CD4-positive, alpha-beta T cell treated with Interleukin-17A for 1 hour (primary cell): ENCODE measurements at places on chromosomes 4 and X.

GRCh38 chr4:3878678-3879077, 112.5 kb downstream of the ADRA2C start:
- DNase-seq: no peak

DNA sequence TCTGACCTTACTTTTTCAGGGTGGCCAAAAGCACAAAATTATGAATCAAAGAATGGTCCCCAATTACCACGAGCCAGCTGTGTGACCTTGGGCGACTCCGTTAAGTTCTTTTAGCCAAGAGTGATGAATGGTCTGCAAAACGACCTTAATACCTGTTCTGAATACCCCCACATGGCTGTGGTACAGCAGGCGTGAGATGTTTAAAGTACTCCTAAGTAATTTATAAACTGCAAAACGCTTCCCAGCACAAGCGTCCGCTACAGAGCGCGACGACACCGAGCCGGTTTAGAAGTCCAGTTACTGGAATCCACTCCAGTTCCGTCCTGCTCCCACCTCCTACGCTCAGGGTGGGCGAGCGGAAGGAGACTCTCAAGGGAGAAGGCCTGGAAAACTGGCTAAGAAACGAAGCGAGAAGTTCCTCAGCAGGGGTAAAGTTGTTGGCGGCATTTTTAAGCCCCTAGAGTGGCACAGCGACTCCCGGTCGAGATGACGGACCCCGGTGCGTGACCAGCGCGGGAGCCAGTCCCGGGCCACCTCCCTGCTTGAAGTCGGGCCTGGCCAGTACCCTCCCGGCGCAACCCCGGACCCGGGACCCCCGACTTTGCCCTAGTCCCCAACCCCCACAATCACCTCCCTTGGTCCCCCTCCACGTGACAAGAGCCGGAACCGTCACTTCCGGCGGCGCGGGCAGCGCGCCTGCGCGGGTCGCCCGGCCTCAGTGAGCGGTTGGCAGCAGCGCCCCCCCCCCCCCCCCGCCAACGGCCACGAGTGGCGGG, 659 bp upstream of the BMP2K start:
- DNase-seq: peak; percentile 90

DNA sequence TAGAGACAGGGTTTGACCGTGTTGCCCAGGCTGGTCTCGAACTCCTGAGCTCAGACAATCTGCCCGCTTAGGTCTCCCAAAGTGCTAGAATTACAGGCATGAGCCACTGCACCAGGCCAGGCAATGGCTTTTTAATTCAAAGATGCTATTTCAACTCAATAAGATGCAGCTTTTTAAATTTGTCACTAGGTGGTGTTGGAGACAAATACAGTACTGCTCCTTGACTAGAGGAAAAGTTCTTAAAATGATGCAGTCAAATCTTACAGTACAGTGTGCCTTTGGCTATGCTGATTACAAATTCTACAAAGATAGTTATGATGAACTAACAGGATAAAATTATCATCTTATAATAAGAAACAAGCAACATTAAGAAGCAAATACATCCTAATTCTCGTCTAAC, 441.1 kb downstream of the KCNIP4 start:
- no peak for DNase-seq

DNA sequence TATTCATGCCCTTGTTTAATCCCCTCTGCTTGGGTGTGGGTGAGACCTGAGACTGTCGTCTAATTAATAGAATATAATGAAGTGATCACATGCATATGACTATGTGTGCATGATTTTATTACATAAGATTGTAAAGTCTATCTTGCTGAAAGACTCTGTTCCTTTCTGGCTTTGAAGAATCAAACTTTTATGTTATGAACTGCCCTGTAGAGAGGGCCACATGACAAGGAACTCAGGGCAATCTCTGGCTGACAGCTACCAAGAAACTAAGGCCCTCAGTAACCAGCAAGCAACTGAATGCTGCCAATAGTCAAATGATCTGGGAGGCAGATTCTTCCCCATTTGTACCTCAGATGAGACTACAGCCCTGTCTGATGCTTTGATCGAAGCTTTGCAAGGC, 13.5 kb downstream of the TSPAN7 start:
- DNase-seq: no peak

DNA sequence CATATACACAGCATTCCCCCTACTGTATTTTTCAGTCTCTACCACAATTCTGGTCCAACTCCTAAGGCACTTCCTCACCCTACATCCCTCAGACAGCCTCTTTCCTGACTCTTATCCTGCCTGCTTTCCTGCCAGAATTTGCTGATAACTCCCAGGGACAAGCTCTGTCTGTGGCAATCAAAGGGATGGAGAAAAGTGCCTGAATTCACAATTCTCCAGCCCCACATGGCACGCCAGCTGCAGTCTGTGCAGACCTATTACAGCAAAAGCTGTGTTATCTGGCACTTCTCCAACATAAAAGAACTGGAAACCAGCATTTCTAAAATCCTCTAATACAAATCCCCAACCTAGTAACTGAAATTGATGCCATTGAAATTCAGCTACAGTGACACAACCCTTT, 404.8 kb downstream of the KLHL13 start:
- DNase-seq: no peak

DNA sequence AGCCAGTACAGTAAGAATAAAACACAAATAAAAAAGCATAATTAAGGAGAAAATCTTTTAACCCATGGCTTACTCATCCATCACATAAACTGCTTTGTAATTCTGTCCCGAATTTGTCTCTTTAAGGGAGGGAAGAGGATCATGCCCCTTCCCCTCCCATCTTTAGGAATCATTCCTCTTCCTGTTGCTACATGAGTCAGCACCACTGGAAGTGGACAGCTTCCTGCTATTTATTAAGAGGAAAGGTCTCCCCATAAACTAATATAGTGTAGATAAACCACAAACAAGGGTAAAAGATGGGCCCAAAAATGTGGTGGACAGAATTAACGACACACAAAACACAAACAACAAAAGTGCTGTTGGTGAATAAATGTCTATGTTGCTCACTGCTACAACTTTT, 75.8 kb downstream of the PPP3CA start:
- no peak for DNase-seq

DNA sequence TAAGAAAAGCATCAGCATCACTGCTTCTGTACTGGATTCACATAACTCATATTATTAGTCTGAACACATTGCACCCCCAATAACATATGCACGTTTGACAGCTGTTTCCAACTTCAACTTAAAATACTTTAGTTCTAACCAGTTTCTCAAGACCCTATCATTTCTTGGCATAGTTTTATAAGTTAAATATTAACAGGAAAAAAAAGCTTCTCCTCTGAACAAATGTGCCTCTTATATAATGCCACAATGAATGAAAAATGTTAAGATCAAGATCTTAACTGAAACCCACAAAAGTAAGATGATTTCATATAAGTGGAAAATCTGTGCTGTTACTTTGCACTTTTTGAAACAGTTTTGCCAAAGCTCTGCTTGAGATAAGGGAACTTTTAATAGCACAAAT, 652.8 kb upstream of the FAM241A start:
- no peak for DNase-seq

DNA sequence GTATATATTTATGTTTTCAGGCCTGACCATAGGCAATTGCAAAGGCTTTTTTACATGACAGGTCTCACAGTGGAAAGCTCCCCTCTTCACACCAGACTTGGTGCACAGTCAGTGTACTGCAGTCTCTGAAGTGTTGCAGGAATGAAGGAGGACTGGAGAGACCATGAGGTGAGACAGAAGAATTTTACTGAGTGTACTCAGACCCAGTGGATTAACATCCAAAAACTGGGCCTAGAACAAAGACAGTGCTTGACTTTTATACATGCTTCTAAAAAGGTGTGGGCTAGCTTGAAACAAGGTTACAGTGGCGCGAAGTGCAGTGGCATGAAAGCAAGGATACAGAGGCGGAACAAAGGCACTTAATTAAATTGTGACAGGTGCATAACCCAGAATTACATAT, 822.9 kb downstream of the RAPGEF2 start:
- no peak for DNase-seq

GRCh38 chrX:18899796-18900380, 84.0 kb downstream of the PHKA2 start:
- DNase-seq: no peak

DNA sequence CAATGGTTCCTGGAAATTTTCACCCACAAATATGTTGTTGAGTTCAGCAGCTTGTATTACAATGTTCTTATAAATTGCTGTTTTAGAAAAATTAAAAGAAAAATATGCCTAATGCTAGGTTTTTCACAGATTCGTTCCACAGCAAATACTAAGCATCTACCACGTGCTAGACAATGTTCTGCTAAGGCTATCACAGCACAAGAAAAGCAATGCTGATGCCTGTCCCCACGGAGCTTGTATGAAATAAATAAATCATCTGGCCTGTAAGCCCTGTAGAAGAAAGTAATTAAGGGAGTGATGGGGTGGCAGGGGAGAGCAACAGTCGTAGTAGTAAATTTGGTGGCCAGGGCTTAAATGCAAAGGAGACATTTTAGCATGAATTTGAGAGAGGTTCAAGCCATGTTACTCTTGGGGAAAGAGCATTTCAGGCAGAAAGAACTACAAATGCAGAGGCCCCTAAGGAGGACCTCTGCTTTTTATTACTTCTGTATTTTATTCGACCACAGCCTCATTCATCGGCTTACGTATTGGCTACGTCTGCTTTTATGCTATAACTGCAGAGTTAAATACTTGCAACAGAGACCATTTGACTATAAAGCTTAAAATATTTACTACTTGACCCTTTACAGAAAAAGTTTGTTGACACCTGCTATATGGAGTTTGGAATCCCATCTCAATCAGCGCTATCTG, 36.3 kb downstream of the ARAP2 start:
- DNase-seq: no peak

DNA sequence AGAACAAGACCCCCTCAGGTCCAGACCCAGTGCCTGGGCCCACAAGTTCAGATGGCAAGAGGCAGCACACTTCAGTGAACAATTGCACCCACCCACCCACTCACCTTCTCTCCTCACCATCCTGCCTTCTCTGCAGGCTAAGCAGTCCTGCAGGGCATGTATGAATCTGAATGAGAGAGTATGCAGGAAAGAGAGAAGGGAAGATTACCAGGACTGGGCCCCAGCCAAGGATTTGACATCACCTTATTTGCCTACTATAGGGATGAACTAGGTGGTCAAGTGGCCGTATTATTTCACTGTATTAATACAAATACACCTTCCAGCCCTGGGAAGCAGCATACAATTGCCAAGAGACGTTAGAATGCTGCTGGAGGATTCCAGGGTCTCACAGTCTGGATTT, 2.1 kb upstream of the ZNF141 start:
- no peak for DNase-seq

GRCh38 chr4:727576-727975, 21.9 kb downstream of the PCGF3 start:
- DNase-seq: no peak

GRCh38 chrX:41963348-41963747, 40.0 kb upstream of the CASK start:
- DNase-seq: no peak

- peak; percentile 55 for DNase-seq
These were observed 607.1 kb upstream of the DIPK2B start for GRCh38 chrX:45807572-45808425.

DNA sequence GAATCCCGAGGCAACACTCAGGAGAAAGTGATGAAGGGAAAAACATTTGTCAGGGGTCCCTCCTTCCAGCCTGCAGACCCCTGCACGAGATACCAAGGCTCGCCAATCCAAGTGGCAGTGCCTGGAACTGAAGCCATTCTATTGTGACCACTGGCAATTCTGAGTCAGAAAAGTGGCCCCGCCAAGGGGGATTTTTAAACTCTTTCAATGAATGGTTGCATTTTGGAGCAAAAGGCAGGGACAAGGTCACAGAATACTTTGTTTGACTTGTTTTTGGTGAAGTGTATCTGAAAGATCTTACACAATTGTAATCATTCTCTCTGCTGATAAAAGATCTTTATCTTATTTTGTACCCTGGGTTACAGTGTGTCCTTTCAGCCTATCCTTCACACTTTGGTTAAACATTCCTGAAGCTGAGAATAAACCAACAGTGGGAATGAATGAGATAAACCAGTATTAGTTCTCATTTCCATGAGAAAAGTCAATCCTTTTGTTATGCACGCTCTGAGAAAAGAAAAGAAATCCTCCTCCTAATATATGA, 115.9 kb upstream of the PDLIM3 start:
- DNase-seq: no peak

DNA sequence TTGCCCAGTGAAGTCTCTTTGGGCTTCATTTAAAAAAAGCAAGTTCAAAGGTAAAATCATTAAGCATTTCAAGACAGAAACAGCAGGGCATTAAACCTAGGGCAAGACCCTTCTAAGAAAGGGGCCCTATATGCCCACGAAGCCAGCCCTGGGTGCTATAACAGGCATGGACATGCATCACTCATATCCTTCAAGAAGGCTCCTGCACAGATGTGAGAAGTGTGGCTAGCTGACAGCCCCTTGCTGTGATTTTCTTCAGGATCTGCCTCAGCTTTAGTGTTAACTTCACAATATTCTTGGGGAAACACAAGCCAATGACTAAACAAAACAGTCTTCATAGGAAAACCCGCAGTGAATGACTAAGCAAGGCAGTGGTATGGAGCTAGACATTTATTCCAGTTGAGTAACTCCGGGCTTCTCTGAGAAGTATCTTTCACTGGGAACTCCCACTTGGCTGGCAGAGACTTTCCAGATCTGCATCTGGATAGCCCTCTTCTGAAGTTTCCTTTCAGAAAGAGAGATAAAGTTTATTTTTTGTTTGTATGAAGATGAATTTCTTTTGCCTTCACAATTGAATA, 11.9 kb upstream of the MAOA start:
- DNase-seq: no peak

DNA sequence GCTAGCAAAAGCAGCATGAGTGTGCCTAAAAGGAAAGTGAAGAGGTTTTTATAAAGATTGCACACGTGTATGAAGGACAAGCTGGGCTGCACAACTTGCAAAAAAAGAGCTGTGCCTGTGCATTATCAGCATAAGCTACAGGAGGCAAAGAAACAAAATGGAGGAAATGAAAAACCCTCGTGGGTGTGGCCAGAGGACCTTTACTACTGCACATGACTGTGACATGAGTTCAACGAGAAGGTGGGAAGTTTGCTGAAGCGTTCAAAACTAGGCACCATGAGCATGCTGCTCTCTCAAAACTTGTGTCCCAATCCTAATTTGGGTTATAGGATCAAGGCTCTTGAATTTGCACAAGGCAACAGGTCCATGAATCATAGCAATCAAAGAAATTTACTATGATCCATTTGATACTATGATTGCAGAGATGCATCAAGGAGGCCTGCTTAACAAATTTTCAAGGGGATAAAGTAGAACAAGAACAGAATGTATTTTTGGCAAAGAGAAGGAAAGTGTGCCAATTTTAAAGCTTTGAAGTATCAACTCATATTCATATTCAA, 38.1 kb upstream of the CXorf38 start:
- no peak for DNase-seq

GRCh38 chr4:153655002-153655541, 29.0 kb upstream of the TLR2 start:
- no peak for DNase-seq

- peak; percentile 64 for DNase-seq
These were observed 11.9 kb downstream of the CA5B start for GRCh38 chrX:15749642-15750610.
